ENCODE measurements at places on chromosomes 16 and 17.
A peak's percentile ranks its signal among the peaks of the same experiment; 100 is the strongest.

GRCh38 chr17:7413346-7413985, 5.8 kb downstream of the NLGN2 start:
- DNase-seq: no peak

DNA sequence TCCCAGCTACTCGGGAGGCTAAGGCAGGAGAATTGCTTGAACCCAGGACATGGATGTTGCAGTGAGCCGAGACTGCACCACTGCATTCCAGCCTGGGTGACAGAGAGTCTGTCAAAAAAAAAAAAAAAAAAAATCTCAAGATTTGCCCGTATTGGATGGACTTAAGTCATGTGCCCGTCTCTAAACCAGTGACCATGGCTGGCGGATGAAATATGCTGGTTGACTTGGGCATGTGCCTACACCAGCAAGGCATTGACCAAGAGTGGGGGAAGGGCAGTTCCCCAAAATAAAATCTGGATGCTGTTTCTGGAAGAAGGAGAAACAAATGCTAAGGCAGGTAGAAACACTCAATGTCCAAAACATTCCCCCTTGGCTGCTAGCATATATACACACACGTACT, 21.5 kb upstream of the COL1A1 start:
- DNase-seq: no peak

DNA sequence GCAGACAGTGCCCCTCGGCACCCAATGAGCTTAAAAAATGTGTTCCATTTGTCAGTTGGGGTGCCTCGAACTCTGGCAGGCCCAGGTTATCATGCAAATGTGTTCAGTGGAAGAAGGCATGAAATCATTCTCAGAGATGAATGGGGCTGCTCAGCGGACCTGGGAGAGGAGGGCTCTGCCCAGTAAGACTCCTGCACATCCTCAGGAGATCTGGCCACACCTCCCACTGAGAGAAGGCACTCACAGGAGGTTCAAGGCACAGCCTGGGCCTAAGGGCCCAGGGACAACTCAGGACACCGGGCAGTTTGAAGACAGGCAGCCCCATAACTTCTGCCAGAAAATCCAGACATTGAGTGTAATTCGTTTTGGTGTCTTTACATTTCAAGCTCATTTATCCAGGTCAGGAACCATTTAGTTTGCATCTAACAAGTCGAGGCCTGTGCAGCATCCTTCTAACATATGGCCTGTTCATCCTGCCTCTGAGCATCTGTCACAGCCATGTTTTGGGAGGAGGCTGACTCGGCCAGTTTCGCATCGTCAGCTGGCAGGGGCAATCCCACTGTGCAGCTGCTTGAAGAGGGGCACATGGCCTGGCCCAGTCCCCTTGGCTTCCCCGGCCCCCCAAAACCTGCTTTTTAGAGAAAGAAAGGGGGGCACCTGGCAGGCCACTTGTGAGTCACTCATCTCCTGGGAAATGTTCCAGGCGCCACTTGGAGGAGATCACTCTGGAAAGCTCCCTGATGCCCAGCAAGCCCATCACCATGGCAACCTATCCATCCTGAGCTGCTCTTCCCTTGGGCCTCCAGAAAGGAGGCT, 31.2 kb upstream of the BCAR1 start:
- DNase-seq: no peak

DNA sequence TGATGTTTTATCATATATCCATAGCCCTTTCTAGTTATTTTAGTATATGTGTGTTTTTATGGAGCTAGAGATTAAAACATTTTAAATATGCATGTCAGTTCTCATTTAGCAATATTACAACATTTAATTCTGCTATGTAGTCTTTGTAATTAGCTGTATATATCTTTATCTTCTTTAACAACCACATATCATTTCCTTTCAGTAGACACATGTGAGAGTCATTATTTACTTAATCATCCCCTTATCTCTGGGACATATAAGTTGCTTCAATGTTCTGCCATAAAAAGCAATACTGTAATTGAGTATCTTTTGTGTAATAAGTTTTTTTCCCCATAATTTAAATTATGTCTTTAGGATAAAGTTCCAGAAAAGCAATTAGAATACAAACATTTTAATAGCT, 52.0 kb upstream of the CLEC3A start:
- DNase-seq: peak; percentile 71

DNA sequence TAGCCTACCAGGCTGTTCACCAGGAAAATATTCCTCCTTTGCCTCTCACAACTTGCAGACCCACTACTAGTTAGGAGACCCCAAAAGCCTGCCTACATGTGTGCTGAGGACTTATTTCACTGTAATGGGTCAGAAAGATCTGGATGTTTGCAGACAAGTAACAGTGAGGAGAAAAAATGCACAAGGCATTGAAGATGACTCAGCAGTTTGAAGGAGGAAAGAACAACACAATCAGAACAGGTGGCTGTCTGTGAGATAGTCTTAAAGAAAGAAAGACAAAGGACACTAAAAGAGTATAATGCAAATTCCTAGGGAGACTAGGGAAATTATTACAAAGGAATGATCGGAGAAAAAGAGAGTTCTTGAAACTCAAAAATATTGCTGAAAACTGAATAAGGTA, 69.0 kb downstream of the ANKFN1 start:
- DNase-seq: peak; percentile 40

- peak; percentile 60 for DNase-seq
Measured at GRCh38 chr17:19369846-19370492, 7.4 kb upstream of the B9D1 start.

- DNase-seq: no peak
Measured at GRCh38 chr16:54152362-54153239, 134.0 kb downstream of the IRX3 start.

- DNase-seq: no peak
Measured at GRCh38 chr17:1533661-1534325, 17.4 kb upstream of the INPP5K start.

- no peak for DNase-seq
Measured at GRCh38 chr16:3755249-3755648, 37.9 kb upstream of the TRAP1 start.

- peak; percentile 40 for DNase-seq
Measured at GRCh38 chr17:36932694-36933511, 4.4 kb upstream of the LHX1 start.

DNA sequence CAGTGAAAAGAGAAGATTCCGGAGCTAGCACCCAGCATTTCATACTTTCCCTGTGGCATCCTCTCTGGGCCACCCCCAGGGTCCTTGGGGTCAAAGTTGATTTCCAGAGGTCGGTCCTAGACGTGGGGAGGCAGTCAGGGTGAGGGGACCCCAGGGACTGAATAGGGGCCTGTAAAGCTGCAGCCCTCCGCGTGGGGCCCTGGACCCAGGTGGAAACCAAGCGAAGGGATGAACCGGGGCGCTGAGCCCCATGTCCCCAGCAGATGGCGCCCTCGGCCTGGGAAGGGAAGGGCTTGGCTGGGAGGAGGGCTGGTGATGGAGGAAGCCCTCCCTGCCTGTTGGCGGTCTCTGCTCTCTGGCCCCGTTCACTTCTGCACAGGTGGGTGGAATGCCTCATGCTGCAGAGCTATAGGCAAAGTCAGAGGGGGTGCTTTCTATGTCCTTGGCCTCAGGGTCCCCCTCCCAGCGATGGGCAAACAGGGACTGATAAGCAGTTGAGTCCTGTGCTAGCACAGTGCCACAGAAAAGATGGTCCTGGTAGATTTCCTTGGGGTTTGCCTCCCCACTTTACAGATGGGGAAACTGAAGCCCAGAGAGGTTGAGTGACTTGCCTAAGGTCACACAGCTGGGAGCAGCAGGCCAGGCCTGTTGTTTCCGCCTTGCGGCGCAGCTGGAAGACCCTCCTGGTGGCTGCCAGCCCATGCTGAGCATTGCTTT, 163.4 kb upstream of the CIBAR2 start:
- peak; percentile 85 for DNase-seq

DNA sequence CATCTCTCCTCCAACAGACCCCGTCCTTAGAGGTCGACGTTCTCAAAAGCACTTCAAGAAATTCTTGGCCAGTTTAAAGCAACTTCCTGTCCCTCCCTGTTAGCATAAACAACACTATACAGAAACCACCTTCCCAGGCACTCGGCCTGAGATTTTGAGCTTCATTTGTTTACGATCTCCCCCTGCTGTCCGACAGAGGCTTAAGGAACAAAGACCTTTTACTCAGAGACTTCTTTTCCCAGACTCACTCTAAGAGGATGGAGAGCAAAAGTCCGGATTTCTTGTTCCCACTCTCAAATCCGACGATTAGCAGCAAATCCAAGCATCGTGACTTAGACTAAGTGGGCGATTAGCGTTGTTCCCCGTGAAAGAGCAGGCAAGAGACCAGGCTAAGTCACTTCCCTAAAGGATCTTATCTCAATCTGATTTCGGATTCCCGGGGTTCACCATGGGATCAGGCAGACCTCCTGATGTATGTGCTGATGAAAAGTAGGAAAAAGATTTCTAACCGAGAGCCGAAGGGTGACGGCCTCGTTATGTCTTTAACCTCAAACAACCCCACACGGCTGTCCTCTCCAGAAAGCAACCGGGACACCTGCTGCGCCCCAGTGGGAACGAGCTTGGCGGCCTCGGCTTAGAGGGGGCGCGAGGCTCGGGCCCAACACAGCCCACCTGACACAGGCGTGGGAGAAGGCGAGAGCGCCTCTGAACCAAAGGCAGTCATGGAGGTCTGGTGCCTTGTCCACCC, 598 bp downstream of the INPP5K start:
- DNase-seq: peak; percentile 90

GRCh38 chr17:75447951-75448856, 8.2 kb upstream of the TMEM94 start:
- peak; percentile 82 for DNase-seq

DNA sequence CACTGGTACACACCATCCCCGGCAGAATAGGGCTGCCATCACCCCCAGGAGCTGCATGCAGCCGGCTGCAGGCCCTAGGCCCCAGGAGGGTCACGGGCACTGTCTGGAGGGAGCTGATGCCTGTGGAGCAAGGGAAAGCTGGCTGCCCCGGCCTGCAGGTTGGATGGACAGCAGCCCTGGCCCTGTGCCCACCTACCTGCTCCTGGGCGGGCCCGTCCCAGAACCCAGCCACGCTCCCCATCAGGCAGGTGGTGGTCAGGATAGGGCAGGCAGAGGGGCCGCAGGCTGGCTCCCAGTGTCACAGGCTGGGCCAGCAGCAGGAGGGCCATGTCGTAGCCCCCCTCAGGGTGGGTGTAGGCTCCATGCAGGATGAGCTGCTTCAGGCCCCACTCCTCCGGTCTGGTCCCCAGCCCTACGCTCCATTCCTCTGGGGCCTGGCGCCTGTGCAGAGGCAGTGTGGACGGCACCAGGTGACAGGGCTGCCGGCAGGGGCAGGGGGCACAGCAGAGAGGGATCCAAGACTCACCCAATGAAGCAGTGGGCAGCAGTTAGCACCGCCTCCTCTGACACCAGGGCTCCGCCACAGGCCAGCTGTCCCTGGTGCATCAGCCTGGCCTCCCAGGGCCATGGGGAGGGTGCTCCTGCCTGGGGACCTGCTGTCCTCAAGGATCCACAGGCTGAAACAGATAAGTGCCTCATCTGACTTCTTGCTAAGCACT, 4.0 kb downstream of the PRSS53 start:
- no peak for DNase-seq

DNA sequence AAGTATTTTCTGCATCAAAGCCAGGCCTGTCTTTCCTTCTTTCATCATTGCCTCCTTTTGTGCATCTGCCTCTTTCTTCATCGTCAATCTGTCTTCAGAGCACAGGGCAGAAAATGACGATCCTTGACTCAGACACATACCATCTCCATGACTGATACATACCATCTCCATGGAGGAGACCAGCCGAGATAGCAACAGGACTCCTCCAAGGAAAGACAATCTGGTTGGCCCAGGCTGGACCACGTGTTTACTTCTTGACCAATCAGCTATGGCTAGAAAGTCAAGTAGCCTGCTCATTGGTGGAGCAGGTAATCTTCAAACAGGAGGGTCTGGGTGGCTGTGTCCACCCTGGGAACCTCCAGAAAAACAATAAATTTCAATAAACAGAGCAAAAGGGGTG, 164.6 kb downstream of the CPPED1 start:
- no peak for DNase-seq

- DNase-seq: no peak
Measured at GRCh38 chr17:21772321-21772720, 80.0 kb downstream of the KCNJ18 start.

DNA sequence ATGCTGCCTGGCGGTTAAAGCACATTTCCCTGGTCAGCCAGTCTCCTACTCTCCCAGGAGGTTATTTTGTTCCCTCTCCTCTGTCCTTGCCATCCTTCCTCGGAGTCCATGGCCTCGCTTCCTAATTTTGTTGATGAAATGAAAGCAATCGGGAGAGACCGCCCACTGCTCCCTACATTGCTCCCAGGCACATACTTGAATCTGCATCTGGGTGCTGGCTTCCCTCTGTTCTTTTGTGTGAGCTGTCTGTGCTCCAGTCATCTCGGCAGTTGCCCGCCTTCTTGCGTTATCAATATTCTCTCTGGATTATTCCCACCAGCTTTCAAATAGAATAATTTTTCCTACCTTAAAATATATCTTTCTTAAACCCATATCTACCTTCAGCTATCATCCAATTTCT, 11.1 kb downstream of the KRT23 start:
- DNase-seq: no peak

GRCh38 chr16:18942061-18942460, 15.9 kb upstream of the SMG1 start:
- DNase-seq: no peak

Measured in hematopoietic multipotent progenitor cell treated with erythropoietin and hydrocortisone succinate and interleukin-3 and kit ligand, for 4 days (in vitro differentiated cells).